ENCODE measurements at places on chromosomes 7 and 10.

DNA sequence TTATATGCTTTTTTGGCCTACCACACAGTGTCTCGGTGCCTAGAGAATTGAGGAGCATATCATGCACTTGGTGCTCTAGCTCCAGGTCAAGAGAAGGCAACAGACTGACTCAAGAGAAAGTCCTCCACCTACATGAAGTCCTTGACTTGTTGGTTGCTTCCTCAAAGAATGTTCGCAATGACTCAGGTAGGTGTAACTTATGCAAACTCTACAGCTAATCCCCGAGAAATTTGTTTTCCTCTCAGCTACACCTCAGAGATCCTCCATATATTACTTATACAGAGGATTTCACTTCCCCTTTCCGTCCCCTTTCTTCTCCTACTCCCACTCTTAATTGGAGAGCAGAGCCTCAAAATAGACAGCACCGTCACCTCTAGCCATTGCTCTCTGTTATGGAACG, 1013.1 kb downstream of the KCNMA1 start:
- DNase-seq: no peak

- DNase-seq: no peak
These were observed 372.3 kb upstream of the MYO3A start for GRCh38 chr10:25561758-25562157.

DNA sequence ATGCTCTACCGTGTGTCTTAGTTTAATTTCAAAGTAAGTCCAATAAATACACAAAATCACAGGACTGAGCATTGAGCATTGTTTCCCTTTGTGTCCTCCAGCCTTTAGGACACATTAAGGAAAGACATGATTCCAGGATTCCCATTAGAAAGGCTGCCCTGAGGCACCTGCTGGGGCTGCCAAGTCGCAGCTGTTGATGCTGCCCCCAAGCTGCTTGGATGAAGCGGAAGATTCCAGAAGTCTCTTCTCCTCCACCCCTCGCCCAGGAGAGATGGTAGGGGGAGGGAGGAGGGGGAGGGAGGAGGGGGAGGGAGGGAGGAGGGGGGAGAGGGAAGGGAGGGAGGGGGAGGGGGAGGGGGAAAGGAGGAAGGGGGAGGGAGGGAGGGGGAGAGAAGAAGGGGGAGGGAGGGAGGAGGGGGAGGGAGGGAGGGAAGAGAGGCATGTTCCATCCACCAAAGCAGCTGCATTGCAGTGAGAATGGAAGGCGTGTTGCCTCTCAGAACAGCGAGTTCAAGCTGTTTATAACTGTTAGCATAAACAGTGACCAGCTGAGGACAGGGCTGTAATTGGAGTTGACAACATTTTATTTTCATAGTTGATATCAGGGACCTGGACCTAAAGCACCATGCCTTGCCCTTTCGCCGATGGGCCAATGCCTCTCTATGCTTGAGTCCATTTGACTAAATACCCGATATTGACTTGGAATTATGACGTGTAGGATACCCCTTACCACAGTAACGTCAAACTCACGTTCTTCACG, 67.3 kb downstream of the DIP2C start:
- no peak for DNase-seq

DNA sequence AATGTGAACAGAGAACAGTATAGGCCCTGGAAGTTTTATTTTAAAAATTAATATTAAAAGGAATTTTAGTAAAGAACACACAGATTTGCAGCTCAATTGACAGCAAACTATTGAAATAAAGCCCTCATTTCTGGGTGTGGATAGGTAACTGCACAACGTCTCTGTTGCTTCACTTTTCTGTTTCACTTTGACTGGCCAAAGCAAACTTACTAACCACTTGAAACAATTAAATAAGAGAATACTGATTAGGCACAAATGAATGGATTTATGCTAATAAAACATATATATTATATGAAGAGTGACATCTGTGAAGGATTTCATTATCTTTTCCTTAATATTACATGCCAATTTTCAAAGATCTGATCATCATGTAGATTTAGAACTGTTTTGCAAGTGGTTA, 11.9 kb downstream of the ZNF804B start:
- DNase-seq: no peak

- no peak for DNase-seq
These were observed 335.6 kb upstream of the GLI3 start for GRCh38 chr7:42572561-42572960.

DNA sequence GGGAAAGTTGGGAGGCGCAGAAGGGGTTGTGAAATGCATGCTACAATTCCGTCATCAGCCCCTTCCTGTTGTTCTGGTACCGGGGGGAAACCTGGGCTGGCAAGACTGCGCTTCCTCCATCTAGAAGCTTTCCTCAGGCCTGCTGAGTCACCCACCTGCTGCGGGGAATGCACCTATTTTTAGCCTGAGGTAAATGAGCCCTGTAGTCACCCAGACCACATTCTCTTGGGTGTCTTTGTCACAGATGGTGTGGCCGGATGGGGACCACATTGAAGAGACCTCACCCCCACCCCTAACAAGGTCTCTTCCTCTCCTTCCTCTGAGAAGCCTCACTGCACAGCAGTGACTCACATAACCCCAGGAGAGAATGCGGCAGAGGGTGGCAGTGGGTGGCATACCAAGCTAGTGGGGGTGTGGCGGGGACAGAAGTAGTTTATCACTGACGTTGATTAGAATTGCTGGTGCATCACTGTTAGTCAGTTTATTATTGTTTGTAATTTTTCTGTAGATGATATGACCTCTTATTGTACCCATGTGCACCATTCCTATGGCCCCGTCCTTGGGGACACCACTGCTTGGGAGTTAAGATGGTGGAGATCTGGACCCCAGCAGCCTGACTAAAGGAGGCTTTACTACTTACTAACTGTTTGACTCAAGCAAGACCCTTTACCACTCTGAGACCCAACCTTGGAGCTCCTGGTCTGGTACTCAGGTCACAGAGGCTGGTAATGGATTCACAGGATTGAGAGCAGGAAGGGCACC, 83.0 kb upstream of the DUSP5 start:
- no peak for DNase-seq

DNA sequence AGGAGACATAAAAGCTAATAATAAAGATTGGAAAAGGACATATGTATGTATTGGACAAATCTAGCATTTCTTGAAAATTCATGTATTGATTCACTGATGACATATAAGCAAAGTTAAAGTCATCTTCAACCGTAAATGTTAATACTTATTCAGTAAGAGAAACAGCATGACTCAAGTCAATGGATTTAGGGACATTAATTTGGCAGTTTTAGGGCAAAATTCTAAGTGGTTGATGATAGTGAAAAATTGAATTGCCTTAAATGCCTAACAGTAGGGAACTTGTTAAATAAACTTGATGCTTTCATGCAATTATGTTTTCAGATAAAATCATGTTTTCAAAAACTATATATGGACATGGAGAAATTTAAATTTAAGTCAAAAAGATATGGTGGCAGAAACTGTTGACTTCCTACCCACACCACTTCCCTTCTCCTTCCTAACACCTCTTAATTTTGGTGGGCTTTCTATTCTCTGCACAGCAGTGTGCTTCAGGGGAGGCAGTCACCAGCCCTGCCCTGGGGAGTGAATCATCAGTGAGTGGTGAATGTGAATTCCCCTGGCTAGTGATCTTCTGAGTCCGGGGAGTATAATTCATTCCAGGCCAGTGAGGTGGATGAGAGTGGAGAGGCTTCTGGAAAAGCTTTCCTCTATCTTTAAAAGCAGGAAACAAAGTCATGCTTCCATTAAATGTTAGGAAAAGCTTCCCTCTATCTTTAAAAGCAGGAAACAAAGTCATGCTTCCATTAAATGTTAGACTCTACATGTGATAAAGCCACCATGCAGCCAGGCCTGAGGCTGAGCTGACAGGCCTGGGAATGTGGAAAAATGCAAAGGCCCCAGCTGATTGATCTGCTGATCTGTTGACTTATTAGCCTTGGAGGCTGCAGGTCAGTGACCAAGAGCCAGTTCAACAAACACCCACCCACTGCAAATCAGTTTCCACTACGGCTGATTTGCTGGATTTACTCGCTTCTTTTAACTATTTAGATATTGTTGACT, 25.2 kb upstream of the ITGB1 start:
- no peak for DNase-seq

- no peak for DNase-seq
These were observed 1.9 kb downstream of the TMEM229A start for GRCh38 chr7:124030964-124031363.

DNA sequence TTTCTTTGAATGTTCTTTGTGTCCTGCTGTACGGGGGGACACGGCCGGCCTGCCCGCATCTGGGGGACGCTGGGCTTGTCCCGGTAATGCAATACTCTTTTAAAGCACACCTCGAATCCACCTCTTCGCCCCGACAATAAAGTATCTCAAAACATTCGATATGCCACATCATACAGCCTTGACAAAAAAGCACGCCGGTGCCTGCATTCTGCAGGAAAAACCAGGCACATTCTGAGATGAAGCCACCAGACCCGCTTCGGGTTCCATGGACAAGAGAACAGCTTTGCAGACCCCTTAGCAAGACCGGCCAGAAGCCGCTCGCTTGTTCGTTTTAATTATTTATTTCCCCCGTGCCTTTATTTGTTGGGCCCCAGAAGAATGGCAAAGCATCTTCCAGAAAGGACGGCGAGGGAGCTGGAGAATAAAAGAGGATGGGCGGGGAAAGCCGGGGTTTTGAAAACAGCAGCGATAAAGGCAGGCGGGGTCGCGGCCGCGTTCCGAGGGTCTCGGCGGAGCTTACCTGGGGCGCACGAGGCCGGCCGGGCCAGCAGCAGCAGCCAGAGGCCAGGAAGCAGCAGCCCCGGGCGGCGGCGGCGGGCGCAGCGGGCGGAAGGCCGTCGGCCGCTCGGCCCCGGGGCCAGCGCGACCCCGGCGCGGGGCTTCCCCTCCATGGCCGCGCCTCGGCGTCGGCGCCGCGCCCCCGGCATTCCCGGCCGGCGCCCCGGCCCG, 462 bp downstream of the KIAA1549 start:
- no peak for DNase-seq

DNA sequence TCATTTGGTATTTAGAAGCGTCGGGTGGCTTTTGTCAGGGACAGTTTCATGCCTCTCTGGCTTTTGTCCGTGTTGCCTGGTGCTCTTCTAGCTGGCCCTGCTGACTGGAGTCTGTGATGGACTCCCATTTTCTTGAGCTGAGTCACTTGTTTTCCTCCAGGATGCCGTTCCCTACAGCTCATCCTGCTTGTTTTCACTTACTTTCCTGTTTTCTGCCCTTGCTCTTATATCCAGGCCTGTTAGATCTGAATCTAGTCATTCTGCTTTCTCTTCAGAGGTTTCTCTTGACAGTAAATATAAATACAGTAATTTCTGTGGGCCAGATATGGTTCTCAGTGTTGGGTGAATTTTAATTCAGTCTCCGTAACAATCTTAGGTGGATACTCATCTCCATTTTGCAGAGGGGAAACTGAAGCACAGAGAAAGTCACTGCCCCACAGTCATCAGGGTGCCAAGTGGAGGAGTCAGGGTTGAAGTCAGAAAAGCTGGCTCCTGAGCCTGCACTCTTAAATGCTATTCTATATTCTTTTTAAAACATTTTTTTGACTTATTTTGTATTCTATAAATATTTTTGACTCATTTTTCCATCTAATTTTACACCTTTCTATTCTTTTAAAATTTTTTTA, 85.4 kb downstream of the CCNY start:
- DNase-seq: no peak

DNA sequence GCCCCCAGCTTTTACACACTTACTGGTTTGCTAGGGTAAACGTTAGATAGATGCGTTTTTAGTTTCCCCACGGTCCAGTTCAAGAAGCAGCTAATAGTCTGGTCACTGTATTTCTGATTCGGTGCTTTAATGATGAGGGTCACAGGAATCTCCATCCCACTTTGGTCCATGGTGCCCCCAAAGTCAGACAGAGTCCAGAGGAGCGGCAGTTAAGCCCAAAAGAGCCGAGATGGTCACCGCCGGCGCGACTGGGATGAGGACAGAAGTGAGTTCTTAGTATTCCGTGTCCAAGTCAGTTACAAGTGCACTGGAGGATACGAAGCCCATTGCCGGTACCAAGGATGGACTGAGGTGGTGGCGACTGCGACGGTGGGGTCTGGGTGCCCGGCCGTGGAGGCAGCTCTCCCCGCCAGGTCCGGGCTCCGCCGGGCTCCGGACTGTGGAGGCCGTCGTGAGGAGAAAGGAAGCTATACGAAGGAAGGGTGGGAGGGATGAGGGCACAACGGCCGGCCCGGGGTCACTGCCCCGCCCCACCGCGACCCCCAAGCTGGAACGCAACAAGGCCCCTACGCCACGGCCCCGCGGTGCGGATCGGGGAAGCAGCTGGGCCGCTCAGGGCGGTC, 663 bp downstream of the HERPUD2 start:
- no peak for DNase-seq

- no peak for DNase-seq
These were observed 1.3 kb upstream of the PAPSS2 start for GRCh38 chr10:87658321-87658795.

GRCh38 chr10:79055892-79056291, 12.9 kb upstream of the ZMIZ1 start:
- DNase-seq: no peak

- no peak for DNase-seq
These were observed 19.7 kb downstream of the TLL2 start for GRCh38 chr10:96493871-96494525.

- DNase-seq: no peak
These were observed 363.9 kb upstream of the MGMT start for GRCh38 chr10:129102906-129103693.

DNA sequence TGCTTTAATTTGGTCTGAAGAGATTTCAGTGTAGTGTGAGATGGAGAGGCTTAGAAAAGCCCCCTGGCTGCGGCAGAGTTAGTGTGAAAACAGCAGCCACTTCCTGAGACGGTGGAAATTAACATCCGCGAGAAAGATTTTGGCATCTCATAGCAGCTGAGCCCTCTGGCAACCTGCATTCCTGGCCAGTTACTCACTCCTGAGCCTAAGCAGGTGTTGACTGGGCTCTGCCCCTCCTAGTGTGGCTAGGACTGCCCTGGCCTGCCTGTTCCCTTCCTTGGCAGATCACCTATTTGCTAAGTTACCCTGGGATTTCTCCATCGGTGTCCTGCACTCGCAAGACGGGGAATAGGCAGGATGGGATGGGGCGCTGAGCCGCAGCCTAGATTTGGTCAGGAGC, 57.6 kb upstream of the LMTK2 start:
- no peak for DNase-seq

DNA sequence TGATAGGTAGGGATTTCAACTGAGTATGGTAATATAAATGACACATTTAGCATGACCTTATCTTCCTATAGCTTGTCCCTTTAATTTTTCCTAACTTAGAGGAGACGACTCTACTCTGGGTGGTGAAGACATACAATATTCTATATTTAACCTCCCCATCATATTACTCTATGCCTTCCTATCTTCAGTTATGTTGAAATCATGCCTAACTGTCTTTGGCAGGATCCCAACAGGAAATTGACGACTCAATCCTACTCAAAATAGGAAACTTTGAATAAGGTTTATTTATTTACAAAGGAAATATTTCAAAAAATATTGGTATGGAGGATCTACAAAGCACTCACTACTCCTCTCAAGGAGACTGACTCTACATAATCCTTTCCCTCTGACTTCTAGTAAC, 24.1 kb upstream of the SEMA3A start:
- no peak for DNase-seq

DNA sequence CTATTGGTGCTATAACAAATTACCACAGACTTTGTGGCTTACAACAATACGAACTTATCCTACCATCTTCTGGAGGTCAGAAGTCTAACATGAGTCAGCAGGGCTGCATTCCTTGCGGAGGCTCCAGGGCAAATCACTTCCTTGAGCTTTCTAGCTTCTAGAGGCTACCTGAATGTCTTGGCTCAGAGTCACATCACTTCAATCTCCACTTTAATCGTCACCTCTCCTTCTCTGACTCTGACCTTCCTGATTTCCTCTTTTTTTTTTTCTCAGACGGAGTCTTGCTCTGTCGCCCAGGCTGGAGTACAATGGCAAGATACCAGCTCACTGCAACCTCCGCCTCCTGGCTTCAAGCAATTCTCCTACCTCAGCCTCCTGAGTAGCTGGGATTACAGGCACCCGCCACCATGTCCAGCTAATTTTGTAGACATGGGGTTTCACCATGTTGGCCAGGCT, 44.6 kb upstream of the ANAPC16 start:
- DNase-seq: no peak
